Fibroblast of skin of back (primary cell): ENCODE measurements at places on chromosomes 7 and 10.

DNA sequence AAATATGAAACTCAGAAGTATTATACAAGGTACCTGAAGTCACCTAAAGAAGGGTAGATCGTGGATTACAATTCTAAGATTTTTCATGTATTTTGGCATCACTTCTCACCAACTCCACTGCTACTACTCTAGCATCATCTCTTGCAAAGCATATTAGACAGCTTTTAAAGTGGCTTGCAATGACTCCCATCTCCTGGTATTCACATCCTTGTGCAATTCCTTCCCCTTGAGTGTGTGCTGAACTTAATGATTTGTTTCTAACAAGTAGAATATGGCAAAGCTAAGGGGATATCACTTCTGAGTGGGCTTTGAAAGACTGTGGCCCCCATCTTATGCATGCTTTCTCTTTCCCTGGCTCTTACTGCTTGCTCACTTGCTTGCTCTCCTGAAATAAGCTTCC, 280.2 kb downstream of the SNX13 start:
- peak; percentile 59 for DNase-seq

GRCh38 chr7:129611246-129612111, at the start of gene NRF1:
NRF1 (plus strand) TSS chr7:129611720; CDS start chr7:129657352, 45,632 bp downstream.
- DNase-seq, result peak; percentile 89

GRCh38 chr10:50992972-50993766, 81.1 kb upstream of the PRKG1 start:
- DNase-seq, result peak; percentile 86

DNA sequence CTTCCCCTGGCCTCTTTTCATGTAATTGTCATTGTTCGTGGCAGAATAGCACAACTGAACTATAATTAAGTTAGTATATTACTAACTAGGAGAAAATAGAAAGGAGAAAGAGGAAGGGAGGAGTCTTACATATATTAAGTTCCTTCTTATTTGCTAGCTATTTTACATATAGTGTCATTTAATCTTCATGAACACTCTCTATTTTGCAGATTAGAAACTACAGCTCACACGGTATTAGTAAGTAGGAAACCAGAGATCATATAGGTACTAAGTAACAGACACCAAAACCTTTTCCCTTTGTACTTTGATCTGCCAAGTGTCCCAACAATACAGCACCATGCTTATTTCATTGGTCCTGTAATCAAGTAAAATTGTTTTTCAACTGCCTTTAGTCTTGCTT, 202.4 kb upstream of the HPS1 start:
- DNase-seq, result no peak

- no peak for DNase-seq
Measured at GRCh38 chr7:50531928-50532327, 33.3 kb downstream of the DDC start.

- peak; percentile 19 for DNase-seq
Measured at GRCh38 chr10:80530251-80530650, 7.5 kb upstream of the SH2D4B start.

DNA sequence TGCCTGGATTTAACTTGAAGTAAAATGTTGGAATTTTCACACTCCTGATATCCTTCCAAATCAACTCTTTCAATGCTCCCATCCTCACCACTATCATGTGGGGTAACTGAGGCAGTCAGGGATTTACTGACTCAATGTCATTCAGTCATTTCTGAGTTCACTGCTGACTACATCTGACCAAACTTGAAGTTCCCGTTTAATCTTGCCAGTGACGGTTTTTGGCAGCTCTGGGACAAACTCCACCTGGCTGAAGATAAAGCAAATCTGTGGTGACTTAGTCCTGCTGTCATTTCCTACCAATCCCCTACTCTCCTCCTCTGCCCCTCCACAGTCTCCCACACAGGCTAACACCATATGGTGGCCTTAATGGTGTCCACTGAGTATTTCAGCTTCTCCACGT, 22.7 kb upstream of the ACSM6 start:
- DNase-seq, result no peak

DNA sequence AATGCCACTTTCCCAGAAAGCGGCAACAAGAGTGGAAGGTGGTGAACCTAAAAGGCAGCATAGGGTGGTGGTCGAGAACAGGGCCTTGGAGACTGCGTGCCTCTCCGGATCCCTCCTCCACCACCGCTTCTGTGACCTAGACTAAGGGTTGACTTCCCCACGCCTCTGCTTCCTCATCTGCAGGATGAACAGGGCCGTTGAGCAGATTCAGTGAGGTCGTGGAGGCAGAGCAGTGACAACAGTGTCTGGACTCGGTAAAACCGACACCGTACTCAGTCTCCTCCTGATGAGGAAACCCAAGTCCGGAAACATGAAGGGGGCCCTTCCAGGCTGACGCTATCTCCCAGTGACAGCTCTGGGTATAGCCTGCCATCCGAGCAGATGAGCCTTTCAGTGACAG, 162.6 kb downstream of the CELF2 start:
- DNase-seq, result no peak

DNA sequence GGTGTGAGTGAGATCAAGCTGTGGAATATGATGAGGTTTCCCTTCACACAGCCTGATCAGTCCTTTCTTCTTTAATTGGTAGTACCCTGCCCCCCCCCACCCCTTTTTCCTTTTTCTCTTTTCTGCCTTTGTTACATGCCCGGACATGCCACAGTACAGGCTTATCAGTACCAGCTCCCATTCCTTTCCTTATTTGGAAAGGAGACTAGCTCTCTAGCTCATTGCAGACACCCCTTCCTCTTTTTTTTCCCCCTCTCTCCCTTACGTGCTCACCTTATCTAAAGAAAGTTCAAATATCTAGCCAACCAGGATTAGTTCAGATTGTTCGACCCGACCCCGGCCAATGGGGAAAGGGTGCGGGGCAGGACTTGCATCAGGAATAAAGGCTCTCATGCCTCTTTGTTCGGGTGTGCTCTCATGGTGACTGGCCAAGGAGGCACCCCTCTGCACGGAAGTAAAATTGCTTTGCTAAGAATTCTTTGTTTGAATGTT, 230.4 kb downstream of the ACTR3B start:
- DNase-seq, result peak; percentile 11

- DNase-seq, result no peak
Measured at GRCh38 chr7:2049111-2049781, 183.5 kb downstream of the MAD1L1 start.

GRCh38 chr7:100555701-100556100, 16.7 kb downstream of the AGFG2 start:
- no peak for DNase-seq

- DNase-seq, result peak; percentile 65
Measured at GRCh38 chr10:95363303-95363912, 72.6 kb upstream of the PDLIM1 start.

GRCh38 chr10:46290101-46290886, 3.5 kb downstream of the ANTXRL start:
- no peak for DNase-seq

- DNase-seq, result no peak
Measured at GRCh38 chr10:122199070-122199469, 72.0 kb upstream of the BTBD16 start.

DNA sequence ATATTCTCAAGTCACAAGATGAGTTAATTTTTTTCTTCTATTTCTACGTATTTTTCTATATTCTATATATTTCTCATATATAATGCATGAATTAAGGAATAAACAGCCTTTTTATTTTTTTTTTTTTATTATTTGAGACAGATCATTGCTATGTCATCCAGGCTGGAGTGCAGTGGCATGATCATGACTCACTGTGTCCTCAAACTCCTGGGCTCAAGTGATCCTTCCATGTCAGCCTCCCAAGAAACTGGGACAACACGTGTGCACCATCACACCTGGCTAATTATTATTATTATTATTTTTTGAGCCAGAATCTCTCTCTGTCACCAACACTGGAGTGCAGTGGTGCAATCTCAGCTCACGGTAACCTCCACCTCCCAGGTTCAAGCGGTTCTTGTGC, 1.5 kb downstream of the CLDN12 start:
- peak; percentile 46 for DNase-seq

- DNase-seq, result no peak
Measured at GRCh38 chr7:104805449-104806317, 208.3 kb upstream of the KMT2E start.

- peak; percentile 74 for DNase-seq
Measured at GRCh38 chr10:88227342-88228018, 355.6 kb downstream of the RNLS start.

DNA sequence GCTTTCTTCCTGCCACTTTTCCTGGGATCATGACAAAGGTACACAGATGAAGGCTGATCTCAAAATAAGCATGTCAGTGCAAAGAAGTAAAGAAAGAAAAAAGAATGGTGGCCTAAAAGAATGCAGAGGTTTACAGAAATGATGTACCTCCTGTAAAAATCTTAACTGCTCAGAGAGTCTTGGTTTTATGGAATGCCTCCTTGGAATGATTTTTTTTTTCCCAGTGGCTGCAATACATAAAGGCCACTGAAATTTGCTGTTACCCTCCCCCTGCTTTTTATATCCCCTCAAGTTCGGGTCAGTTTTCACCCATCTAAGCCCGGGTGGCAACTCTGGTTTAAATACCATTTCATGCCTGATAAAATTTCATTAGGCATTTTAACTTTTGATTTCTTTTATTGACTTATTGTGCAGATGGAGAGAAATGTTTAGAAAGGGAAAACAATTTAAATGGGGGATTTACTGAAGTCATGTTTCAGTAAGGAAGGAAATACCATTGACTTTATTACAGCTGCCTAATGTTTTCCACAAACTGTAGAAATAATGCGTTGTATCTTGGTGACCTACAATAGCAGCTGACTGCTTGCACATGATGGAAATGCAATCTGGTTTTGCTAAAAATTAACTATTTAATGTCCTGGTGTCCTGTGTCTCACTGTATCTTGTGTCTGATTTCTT, 102.5 kb downstream of the SAMD9 start:
- peak; percentile 82 for DNase-seq

DNA sequence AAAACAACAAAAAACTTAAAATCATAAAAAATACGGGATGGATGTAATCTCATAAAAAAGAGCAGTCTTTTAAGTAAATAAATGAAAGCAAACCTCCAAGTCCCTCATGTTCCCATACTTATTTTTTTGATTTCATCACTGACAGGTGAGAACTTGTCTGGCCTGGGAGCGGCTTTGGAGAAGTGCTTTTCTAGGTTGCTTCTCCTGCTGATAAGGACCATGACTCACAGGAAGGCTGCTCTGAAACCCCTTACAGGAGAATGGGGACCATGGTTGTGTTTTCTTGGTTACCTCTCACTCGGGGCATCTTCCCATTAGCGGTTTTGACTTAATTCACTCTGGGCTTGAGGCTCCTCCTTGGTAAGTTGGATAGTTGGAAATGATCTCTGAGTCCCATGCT, 237.4 kb downstream of the CAMK1D start:
- DNase-seq, result no peak

DNA sequence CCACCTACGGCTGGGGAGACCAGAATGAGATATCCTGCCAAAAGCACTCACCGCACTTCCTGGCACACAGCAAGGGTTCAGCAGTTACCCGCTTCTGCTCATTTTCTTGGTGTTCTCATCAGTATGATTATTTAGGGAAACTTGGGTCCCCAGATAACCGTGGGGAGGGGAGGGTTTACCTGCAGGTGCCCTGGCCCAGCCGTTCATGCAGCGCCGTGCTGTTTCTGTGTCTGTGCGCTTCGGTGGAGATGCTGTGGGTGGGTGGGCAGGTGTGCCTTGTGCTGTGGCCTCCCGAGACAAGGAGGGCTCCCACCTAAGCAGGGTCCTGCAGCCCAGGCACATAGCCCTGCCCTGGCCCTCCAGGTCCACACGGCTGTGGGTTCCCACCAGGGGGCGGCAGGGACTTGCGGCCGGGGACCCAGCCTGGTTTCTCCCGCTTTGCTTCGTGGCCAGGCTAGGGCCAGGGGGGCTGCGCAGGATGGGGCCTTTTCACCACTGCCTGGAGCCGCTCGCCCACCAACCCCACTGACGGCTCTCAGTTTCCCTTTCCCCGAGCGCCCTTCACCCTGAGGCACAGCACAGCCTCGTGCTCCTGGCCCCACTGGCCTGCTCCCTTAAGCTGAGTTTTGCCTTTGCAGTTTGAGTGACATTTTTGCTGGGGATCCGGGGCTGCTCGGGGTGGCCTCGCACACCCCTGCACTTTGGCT, 78.5 kb downstream of the LHPP start:
- DNase-seq, result peak; percentile 9

DNA sequence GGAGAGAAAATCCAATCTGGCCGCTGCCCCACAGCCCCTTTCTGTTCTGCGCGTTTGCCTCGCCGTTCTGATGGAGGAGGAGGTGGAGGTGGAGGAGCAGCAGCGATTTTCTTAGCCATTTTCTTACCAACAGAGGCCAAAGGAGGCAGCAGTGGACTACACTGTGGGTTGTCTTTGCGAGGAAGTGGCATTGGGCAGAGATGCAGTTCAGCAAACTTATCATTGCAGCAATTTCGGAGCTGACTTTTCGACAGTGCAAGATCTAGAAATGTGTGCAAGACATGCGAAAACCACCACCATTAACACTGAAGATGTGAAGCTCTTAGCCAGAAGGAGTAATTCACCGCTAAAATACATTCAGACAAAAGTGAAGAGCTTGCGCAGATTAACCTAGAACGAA, 1.9 kb upstream of the ARL4A start:
- peak; percentile 41 for DNase-seq

DNA sequence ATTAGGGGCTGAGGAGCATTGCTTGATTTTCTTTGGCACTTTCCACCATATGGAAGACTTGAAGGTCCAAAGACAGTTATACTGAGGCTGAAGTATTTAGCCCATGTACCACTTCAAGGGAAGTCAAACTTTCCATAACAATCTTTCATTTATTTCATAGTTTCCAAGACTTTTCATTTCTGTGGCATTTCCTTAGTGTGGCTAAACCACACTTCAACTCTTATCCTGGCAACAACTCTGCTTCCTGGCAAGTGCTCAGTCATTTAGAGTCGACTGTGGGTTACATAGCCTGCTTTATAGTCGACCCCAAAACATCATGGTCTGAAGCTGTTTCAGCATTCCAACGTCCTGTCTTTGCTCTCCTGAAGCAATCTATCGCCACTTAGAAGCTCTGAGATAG, 343.0 kb upstream of the SEMA3D start:
- DNase-seq, result peak; percentile 82
